ENCODE measurements at places on chromosomes 5 and 9. TPM values are rescaled to one million over a fixed set of nuclear protein-coding genes. Genes with fewer than 3 reads are reported as not detected.

NSA2 gene
- polyA plus RNA-seq, result 52.5 TPM

TMEM267 gene
- polyA plus RNA-seq, result 4.2 TPM

AGXT2 gene
- not detected for polyA plus RNA-seq

MRPL22 gene
- polyA plus RNA-seq, result 46.2 TPM
